Substantia nigra (tissue), 51 donors: ENCODE measurements at places on chromosomes 1 and 21.

DNA sequence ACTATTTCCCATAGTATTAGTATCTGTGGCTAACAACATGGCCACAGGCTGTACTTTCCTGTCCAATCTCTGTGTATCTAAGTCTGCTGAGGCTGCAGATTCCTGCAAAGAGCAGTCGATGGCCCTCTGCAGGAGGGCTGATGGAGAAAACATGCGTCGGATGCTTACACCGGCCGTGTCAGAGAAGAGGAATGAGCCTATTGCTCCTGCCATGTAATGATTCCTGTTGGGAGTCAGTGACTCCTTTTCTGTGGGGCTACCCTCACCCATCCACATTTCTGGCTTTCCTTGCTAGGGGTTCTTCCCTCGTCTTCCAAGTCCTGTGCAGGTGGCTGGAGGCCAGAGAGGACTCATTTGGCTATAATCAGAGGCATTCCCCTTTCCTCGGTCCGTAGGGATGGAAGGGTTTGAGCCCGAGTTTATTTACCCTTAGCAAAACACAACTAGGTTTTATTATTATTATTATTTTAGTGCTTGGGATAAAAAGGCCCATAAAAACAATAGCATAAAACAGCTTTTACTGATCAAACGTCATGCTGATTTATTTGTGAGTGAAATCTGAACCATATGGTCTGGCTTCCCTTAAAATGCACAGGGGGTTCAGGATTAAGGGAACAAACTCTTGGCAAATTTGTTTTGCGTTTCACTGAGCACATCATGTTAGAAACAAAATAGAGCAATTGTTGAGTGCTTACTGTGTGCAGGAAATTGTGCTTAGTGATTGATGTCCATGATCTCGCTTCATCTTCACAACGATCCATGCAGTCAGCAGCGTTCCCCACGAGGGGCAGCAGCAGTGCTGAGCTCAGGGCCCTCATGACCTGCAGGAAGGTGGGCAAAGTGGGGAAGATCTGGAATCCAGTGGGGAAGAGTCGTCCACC lies 70.8 kb downstream of the KIF26B start:
- DNase-seq = no peak

- DNase-seq = no peak
These were observed 36.6 kb downstream of the UBASH3A start for GRCh38 chr21:42440187-42440792.

- no peak for DNase-seq
These were observed 12.5 kb upstream of the UAP1 start for GRCh38 chr1:162549001-162549400.

DNA sequence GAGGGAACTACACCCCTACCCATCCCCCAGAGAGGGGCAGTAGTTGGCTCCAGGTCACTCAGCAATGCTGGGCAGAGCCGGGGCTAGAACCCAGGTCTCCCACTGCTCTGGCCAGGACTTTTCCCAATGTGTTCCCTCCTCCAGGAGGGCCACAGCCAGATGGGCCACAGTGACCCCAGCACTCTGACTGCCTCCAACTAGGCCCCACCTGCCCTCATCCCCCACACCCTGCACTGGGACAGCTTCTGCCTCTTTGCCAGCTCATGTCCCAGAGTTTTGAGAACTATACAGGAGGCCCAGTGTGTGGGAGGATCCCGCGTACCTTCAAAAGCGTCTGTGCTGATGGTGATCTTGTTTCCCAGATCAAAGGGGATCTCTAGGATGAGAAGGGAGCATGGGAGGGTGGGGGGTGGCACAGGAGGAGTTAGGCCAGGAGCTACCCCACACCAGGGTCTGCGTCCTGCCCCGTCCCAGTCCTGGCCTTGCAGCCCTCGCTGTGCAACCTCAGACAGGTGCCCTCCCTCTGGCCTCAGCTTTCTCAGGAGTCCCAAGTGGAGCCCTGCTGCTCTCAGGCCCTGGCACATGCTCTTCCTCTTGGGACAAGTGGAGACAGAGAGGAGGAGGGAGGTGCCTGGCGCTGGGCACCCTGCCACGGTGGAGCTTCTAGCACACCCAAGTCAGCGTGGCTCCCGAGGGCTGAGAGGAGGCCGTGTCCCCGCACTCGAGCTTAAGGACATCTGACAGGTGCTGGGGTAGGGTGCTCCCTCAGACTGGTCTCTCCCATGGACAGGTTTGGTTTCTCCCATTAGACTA lies 22.0 kb downstream of the MYOM3 start:
- DNase-seq = no peak

DNA sequence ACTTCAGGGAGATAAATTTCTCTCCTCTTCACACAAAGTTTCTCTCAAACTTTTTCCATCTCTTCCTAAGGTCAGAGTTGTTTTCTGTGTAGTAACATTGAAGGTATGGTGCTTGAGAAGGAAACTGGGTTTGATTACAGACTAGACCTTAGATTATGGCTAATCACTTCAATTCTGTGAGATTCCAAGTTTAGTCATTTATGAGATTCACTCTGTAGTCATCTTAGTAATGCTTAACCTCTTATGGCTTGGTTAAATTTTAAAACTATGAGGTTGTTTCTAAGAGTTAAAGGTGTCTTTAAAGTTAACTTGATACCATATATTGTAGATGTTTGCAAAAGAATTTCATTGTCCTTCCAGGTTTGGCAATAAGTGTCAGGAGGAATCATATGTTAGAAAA lies 1092.2 kb downstream of the KCNT2 start:
- DNase-seq = no peak

DNA sequence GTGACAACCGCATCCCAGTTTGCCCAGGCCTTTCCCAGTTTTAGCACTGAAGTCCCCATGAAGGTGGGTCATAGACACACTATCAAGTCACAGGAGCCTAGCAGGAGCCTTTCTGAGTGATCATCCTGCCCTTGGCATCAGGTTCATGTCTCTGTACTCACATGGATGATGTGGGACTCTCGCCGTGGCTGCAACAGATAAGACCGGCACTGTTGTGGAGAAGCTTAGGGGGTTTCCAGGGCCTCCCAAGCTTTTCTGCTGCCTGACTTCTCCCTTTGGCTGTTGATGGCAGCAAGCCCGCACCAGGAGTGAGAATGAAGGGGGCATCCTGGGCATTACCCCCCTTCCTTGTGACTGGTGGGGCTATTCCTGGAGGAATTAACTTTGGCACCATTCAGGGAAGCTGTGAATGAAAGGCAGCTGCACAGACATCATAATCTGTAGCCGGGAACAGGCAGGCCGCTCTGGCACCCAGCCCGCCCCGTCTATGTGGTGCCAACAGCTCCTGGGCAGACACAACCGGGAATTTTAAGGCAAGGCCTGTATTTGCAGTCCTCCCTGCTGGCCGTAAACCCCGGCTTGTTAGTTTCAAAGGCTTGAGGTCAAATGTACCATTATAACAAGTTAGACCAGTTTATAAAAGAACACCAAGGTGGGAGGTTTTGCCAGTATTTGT lies 148.6 kb downstream of the HUNK start:
- DNase-seq = peak; percentile 70

- DNase-seq = no peak
These were observed 8.3 kb downstream of the PCSK9 start for GRCh38 chr1:55047611-55048010.

DNA sequence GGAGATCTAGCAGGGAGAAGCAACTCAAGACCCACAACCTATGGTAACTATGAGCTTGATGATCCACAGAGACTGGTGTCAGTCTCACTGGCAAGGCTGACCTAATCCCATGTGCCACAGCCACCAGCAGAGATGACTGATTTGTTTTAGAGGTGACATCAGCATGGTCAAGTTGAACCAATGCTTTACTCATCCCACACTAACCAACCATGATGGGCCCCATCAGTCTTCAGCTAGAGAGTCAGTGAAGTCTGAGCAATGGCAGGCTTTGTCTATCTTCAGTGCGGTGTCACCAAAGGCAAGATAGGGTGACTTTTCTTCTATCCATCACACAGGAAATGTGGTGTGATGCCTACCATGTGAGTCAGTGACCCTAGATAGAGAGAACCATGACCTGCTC lies 1470.7 kb downstream of the NCAM2 start:
- DNase-seq = no peak

- DNase-seq = no peak
These were observed 204.4 kb downstream of the LMX1A start for GRCh38 chr1:165152109-165152508.

GRCh38 chr1:61348025-61348665 lies 265.8 kb downstream of the NFIA start:
- no peak for DNase-seq

- DNase-seq = no peak
These were observed 42.4 kb downstream of the S100B start for GRCh38 chr21:46562472-46562871.

DNA sequence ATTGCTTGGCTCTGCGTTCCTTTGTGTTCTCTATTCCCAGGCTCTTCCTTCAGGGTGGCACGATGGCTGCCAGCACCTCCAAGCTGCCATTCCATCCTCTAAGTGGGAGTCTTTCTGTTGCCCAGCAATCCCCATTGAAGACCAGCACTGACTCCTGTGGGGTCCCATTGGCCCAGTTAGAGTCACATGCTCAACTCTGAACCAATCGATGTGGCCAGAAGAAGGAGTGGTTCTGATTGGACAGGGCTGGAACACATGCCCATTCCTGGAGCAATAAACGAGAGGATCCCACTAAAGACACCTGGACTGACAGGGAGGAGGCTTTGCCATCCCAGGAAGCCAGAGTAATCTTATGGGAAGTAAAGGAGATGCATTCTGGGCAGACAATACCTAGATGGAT lies 97.2 kb upstream of the IGSF21 start:
- DNase-seq = no peak

DNA sequence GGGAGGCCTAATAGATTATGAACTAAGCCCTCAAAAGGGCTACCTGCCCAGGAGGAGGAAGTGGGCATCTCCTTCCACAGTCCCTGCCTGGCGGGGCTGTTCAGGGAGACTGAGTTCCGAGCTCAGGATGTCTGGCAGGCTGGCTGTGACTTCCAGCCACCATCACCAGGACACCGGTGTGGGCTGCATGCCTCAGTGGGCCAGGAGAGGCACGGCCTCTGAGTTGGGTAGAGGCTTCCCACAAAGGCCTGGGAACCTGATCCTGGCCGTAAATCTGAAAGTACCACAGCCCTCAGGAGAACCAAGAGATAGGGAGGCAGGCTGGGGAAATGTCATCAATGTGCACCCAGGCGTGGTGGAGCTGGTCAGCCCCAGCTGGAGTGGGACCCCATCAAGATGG lies 29.1 kb downstream of the NTPCR start:
- DNase-seq = no peak

- no peak for DNase-seq
These were observed 403.3 kb downstream of the KCTD3 start for GRCh38 chr1:215970406-215970805.

- DNase-seq = no peak
These were observed 65.0 kb downstream of the TOR3A start for GRCh38 chr1:179146911-179147310.

GRCh38 chr1:211591980-211592493 lies 13.1 kb upstream of the SLC30A1 start:
- DNase-seq = no peak
